ENCODE measurements at places on chromosomes 4 and X.

- DNase-seq = no peak
Measured at GRCh38 chr4:94550352-94550751, 98.6 kb downstream of the PDLIM5 start.

- DNase-seq = peak; percentile 71
Measured at GRCh38 chr4:99405433-99406115, 29.6 kb downstream of the ADH7 start.

- no peak for DNase-seq
Measured at GRCh38 chr4:65416891-65417290, 253.4 kb downstream of the EPHA5 start.

DNA sequence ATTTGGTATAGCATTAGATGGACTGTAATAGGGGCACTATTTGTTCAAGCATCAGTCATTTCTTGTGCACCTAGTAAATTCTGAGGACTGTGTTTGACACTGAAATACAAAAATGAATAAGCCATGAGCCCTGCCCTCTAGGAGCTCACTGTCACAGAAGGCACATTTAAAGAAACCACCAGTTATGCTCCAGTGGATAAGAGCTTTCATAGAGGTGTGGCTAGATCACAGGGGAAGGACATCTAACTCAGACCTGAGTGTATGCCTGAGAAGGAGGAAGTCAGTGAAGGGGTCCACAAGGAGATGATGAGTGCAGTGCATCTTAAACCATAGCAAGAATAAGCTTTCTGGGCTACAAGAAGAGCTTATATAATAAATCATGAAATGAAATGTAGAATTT lies 40.1 kb downstream of the BTC start:
- DNase-seq = no peak

- DNase-seq = no peak
Measured at GRCh38 chr4:152864361-152864760, 71.8 kb upstream of the FHDC1 start.

GRCh38 chr4:165556383-165556782 lies 177.6 kb downstream of the CPE start:
- DNase-seq = no peak

- no peak for DNase-seq
Measured at GRCh38 chrX:22097012-22097694, 65.0 kb downstream of the PHEX start.

DNA sequence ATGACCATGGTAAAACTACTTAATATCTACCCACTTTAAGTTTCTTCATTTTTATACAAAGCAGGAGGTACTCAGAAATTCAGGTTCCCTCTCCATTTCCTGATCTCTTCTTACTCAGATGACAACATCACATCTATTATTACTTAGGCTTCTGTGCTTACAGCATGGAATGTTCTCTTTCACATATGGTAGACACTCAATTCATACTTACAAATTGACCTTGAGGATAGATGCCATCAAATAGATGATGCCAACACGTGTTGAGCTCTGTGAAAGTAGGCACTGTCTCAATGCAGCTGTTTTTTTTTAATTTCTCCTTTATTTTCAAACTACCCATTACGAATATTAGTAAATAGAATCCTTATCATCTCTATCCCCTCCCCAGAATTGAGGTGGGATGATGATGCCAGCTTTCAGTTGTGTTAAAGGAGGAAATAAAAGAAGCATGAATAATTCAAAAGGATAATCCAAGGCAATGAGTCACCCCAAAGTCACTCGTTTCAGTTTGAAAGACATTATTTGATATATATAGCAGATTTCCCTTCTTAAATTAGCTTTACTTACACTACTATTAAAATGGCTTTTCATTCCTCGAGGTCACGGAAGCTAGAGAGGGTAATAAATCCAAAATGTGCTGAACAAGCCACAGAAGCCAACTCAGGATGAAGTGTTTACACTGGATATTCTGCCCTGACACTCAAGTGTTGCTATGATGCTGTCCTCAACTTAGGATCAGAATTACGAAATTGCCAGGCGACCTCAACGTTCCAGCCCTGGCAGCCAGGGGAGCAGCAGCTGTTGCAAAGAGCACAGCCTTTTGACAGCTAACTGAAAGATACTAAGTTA lies 124.2 kb upstream of the EOLA2 start:
- DNase-seq = no peak

GRCh38 chrX:150574559-150575418 lies 6.4 kb downstream of the MTM1 start:
- DNase-seq = no peak

DNA sequence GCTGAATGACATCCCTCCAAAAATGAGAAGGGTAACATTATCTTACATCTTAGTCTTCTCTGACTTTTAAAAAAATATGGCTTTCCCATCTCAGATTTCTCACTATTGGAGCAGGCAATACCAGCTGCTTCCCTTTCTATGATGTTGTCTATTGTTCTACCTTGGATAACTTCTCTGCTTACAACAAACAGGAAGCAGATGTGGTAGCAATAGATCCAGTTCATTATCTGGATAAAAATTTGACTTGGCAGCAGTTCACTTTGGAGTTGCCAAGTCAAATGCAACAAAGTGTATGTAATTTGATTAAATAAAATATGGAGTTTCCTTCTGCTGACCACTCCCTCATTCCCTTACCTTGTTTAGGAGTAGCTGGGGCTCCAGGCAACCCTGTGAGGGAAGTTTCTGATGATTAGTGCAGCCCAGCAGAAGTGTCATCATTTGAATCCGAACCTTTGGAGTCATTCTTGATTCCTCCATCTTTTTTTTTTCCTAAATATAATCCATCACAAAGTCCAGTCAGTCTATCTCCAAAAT lies 72.0 kb upstream of the GPRIN3 start:
- no peak for DNase-seq
